Stimulated activated CD4-positive, alpha-beta T cell treated with anti-CD3 and anti-CD28 coated beads, Interleukin-4, amount 100 ng/mL, for 4 hours (primary cell): ENCODE measurements at places on chromosomes 5 and 9.

GRCh38 chr9:134787601-134788531 is 92.7 kb upstream of the FCN2 start:
- DNase-seq = no peak

DNA sequence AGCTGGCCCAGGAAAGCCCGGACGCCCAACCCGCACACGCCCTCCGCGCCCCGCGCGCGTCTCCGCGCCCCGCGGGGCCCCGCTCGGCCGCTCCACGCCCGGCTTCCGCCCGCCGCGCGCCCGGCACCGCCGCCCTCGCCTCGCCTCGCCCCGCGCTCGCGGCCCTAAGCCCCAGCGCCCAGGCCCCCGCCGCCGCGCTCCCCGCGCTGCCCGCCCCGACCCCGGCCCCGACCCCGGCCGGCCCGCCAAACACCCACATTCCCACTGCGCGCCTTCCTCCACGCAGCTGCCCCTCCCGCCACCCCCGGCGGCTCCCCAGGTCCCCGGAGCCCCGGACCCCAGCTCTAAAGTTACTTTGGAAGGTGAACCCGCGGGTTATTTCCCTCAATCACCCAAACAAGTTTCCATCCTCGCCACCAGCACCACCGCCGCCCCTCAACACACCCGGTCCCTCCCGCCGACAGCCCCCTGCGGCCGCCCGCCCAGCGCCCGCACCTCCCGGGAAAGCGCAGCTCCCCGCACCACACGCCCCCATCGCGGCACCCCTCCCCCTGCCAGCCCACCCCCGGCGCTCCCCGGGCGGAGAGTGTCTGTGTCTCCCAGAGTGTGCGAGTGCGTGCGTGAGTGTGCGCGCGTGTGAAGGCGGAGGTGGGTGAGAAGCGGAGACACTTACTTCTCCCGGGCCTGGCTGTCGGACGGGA is 439 bp downstream of the SSBP2 start:
- no peak for DNase-seq

DNA sequence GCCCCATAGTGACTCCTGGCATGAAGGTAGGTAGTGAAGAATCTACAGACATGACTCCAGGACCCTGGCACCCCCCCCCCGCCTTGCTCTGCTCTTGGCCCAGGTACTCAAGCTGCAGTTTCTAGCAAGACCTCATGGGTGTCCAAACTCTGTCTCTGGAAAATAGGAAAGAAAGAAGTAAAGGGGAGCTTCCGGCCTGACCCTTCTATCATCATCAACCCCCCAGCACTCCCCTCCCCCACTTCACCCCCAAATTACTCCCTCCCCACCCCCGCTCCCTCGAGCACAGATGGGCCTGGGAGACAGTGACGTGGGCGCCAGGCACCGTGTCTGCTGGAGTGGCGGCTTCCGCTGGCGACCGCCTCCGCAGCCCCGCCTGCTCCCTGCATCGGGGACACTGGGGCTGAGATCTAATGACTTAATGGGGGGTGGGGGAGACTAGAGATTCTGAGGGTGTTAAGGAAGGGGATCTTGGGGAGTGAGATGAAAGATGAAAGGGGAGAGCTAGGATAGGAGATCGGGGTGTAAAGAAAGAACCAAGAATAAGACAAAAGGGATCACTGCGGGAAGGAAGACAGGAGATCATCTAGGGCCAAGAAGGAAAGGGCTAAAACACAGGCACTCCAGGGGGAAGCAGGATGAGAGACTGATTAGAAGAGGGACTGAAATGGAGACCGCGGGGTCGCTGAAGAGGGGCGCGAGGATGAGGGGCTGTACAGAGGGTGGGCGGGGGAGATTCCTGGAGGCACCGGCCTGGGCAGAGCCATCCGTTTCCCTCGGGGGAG is 1.1 kb upstream of the DNAJB5 start:
- peak; percentile 44 for DNase-seq

GRCh38 chr5:111691914-111692313 is 65.1 kb downstream of the NREP start:
- no peak for DNase-seq

DNA sequence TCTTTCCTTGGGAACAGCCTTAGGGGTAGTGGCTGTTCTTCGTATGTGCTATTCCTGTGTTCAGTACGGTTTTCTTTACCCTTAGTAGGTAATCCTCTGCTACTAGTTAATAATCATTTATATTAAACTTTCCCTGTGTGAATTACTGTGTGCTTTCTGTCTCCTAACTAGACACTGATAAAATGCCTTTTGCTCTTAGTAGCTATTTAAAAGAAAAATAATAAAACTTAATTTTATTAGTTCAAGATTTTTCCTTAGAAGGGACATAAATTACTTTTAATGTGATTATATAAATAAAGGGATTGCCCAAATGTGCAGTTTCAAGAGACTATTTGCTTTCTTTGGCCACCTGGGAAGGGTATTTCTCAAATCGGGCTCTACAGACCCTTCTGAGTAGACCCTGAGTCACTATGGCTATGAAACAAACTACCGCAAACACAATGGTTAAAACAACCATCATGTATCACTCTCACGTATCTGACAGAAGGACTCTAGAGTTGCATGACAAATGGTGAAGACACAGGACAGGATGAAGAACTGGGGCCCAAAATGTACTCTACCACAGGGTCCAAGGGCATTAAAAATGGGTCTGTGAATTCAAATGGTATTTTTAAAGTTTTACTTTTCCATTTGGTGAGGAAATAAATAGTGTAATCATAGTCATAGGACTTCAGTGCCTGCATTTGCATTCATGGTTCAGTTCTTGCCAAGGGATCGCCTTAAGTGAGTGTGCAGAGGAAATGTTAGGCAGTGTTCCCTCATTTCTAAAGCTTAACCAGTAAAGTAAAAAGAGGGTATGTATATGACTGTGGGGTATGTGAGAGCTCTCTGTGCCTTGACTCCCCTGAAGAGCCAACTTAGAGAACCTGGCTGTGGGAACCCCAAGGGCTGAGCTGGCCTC is 97.0 kb downstream of the TSSK1B start:
- no peak for DNase-seq

DNA sequence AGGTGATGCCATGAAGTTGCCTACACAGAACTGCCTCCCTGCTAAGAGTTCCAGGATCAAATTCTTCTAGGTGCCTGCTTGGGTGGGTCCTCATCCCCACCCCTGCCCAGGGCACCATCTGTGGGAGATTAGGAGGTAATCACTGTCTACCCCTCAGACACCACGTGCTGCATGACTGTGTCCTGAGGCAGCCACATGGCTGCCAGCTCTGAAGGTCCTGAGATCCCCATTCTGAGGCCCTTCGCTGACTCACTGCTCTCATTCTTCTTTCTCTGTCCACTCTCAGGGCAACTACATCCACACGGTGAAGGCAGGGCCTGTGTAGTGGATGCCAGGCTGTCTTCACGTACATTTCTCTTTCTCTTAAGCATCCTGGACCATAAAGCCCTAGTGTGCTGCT is 222.9 kb upstream of the ANKRD55 start:
- DNase-seq = no peak

DNA sequence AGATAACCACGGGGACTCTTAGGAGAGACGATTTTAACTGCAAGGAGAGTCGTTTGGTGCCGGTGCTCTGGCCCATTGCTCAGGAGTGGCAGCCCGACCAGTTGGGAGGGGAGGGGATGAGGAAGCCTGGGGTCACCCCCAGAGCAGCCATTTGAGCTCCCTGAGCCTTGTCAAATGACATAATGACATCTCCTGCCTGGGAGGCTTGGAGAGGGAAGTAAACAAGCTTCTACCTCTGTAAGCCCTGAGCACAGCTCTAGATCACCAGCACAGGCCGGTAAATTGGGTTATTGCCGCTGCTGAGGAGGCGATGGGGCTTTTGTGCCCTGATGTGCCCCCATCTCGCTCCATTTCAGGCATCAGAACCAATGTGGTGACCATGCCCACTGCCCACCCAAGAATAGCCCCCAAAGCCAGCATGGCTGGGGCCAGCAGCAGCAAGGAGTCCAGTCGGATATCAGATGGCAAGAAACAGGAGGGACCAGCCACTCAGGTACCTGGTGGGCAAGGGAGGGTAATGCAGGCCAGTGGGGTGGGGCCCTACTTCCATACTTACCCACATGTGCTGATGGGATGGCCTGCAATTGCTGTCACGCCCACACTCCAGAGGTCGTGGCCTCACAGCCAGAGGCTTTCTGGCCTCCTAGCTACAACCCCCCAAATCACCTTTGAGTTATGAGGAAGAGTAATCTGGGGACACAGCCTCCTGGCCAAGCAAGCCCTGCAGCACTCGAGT is 23.0 kb downstream of the CD74 start:
- DNase-seq = no peak

GRCh38 chr9:6984941-6985578 is 227.3 kb downstream of the KDM4C start:
- DNase-seq = no peak

DNA sequence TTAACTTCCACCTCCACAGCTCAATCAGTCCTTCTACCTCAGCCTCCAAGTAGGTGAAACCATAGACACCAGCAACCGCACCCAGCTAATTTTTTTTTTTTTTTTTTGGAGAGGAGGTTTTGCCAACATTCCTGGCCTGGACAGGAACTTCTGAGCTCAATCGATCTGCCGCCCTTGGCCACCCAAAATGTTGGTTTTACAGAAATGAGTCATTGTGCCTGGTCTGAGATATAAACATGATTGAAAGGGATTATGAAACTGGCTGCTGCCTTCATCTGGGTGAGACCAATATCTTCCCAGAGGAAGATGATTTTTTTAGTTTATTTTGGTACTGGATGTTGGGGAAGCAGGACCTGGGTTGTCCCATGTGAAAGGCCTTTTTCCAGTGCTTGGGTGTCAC is 9.2 kb downstream of the TAF11L12 start:
- DNase-seq = no peak

- DNase-seq = no peak
Measured at GRCh38 chr5:172417983-172418630, 36.2 kb downstream of the SH3PXD2B start.

GRCh38 chr5:23139338-23140171 is 286.4 kb upstream of the CDH12 start:
- DNase-seq = no peak

GRCh38 chr5:79753092-79753491 is 63.5 kb downstream of the CMYA5 start:
- no peak for DNase-seq

DNA sequence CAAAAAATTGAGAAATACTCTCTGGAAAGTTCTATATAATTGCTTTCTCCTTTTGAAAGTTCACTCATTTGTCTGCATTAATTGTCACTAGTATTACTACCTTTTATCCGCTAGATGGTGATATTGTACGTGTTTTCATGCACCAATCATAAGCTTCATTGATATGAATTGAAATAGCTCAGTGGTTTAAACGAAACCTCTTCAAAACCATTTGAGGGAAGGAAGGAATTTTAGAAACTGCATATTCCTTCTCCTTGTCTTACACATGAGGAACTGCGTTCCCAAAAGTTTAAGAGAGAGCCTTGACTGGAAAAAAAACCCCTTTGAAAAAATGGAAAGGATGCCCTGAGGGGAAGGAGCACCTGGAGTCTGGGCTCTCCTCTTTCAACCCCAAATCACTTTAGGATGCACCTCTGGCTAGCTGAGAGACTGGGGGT is 98.6 kb downstream of the YTHDC2 start:
- DNase-seq = no peak

GRCh38 chr5:86861512-86861911 is 243.8 kb downstream of the COX7C start:
- DNase-seq = no peak

DNA sequence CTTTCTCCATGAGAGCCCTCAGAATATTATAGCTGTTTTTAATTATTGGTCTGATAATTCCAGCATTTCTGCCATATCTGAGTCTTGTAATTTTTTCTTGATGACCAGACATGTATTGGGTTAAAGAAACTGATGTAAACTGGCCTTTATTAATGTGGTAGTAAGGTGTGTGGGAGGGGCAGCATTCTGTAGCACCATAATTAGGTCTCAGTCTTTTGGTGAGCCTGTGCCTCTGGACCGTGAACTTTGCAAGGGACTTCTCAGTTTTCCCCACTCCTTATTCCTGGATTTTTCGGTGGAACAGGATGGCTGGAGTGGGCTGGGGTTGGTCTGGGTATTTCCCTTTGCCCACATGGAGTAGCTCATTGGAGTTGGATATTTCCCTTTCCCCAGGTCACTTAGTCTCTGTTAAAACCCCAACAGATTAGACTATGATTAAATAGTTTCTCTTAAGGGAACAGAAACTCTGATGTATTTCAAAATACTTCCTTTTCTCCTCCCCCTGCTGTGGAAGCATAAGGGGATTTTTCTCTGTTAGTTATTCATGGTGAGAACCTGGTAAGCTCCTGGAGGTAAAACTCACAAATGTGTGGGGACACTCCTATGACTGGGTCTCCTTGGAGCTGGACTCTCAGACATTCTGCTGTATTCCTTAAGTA is 52.4 kb downstream of the FSD1L start:
- DNase-seq = no peak

GRCh38 chr5:133025804-133026663 is at the start of gene ZCCHC10:
ZCCHC10 (minus strand) TSS chr5:133026549; CDS start chr5:133026537, 12 bp downstream.
- DNase-seq = peak; percentile 89

DNA sequence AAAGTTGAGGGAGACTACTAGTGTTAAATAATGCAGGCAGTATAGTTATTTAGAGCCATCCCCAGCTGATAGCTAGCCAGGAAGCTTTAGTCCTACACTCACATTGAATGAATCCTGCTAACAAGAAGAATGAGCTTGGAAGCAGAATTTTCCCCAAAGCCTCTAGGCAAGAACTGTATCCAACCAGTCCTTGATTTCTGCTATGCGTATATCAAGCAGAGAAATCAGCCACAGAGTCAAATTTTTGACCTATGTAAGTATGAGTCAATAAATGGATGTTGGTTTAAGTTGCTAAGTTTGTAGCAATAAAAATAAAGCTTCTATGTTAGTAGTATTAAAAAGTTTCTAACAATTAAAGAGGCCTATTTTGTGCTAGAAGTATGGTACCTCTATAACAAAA is 672.1 kb upstream of the CHD1 start:
- DNase-seq = no peak

- DNase-seq = no peak
Measured at GRCh38 chr5:132417010-132417439, 47.5 kb downstream of the SLC22A5 start.

GRCh38 chr5:21391506-21391905 is 1403.5 kb upstream of the CDH18 start:
- no peak for DNase-seq

- DNase-seq = no peak
Measured at GRCh38 chr5:59579101-59579823, 314.3 kb downstream of the PDE4D start.

GRCh38 chr9:115599898-115600297 is 481.9 kb upstream of the TNC start:
- no peak for DNase-seq

GRCh38 chr5:133404724-133405123 is 207.6 kb downstream of the FSTL4 start:
- DNase-seq = no peak

- DNase-seq = no peak
Measured at GRCh38 chr9:134323741-134324358, 2.4 kb upstream of the RXRA start.

DNA sequence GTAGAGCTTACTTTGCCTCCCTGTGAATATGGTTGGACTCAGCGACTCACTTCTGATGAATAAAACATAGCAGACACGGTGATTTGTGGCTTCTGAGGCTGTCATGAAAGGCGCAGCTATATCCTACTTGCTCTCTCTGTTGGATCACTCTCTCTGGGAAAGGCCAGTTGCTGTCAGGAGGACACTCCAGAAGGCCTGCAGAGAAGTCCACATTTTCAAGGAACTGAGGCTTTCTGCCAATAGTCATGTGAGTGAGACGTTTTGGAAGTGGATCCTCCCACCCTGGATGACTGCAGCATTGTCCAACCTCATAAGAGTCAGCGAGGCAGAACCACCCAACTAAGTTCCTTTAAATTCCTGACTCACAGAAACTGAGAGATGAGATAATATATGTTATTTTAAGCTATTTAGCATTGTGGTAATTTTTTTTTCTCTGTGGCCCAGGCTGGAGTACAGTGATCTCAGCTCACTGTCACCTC is 156.0 kb upstream of the MAST4 start:
- DNase-seq = no peak

- no peak for DNase-seq
Measured at GRCh38 chr5:93894601-93895354, 153.4 kb upstream of the POU5F2 start.
